ENCODE measurements at places on chromosomes 2 and 18.

DNA sequence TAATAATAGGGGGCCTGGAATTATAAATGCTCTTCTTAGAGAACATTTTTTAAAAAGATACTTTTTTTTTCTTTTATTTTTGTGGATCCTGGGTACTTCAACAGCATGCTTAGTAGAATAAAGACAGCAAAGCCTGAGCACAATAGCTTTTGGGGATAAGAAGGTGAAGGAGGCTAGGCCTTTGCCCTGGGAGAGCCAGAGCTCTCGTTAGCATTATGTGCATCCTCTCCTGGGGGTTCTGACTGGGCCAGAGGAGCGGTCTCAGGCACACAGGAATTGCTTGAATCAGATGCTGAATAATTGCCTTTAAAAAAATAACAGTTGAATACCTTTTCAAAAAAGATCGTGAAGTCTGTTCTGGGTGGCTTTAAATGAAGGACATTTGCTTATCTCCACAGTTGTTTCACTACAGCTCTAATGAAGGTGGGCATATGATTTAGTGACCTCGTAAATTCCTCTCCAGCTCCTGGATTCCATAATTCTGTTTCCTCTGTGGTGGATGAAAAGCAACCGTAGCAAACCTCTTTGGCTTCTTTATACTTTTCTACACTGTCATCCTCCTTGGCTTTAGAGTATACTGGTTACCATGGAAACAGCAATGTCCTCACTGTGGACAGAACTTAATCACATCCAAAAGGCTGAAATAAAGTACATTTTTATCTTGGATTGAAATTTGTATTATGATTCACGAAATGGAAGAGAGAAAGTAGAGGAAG, 133.8 kb downstream of the MAIP1 start:
- no peak for DNase-seq

GRCh38 chr18:11946756-11947155, 34.6 kb upstream of the IMPA2 start:
- DNase-seq = no peak

DNA sequence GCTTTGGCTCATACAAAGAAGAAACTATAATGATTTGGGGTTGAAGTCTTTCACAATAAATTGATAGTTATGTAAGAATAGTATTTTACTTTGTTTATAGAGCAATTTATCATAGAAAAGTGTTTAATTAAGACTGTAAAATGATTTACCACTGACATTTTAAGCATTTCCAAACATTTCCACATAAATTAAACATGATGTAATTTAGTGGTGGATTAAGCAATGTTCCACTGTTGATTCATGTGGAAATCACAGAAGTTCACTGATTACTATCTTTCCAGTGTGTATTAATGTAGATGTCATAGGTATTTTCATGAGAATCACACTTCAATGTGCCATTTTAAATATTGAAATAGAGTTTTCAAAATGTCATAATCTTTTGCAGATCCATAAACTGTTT, 40.1 kb upstream of the GRB14 start:
- no peak for DNase-seq

GRCh38 chr2:26100384-26100783, 66.5 kb downstream of the RAB10 start:
- DNase-seq = no peak

DNA sequence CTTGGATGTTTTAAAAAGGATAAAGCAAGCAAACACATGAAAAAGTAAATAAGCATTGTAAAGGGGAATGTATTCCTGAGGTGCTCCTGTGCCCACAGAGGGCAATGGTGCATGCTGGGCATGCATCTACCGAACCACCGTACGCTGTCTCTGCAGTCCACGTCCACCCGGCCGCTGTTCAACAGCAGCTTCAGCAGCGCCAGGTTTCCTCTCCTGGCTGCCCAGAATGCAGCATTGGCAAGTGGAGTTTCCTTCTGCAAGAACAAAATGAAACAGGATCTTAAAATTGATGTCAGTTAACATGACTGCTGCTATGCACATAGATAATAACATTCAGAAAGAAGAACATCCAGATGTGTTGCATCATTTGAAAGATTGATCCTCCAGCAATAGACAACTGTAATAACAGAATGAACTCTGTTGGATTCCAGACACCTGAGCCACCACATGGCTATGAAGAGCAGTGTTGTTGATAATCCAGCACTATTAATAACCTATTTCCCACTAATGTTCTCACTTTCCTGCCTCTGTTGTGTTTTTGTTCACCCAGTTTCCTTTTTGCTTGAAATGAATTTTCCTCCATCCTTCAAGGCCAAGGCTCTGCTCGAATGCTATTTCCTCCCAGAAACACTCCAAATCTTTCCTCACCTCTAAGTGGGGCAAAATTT, 13.6 kb downstream of the ANKRD29 start:
- DNase-seq = no peak

Measured in CD4-positive, alpha-beta T cell treated with Interferon gamma for 1 hour (primary cell).